ENCODE measurements at places on chromosomes 11 and 22. TPM values are rescaled to one million over a fixed set of nuclear protein-coding genes. Genes with fewer than 3 reads are reported as not detected.

DNA sequence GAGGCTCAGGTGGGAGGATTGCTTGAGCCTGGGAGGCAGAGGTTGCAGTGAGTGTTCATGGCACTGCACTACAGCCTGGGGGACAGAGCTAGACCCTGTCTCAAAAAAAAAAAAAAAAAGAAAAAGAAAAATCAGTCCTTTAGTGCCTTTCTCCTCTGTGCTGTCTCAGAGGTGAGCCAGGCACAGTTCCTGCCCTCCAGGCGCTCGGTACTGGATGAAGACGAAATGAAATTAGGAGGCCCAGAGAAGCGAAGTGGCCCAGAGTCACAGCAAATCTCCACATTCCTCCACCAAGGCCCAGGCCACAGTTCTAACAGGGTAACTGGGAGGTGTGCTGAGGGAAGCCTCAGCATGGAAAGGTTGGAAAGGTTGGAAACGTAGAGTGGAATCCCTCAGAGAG is 4.9 kb downstream of the PLEKHB1 start:
- no peak for DNase-seq

DNA sequence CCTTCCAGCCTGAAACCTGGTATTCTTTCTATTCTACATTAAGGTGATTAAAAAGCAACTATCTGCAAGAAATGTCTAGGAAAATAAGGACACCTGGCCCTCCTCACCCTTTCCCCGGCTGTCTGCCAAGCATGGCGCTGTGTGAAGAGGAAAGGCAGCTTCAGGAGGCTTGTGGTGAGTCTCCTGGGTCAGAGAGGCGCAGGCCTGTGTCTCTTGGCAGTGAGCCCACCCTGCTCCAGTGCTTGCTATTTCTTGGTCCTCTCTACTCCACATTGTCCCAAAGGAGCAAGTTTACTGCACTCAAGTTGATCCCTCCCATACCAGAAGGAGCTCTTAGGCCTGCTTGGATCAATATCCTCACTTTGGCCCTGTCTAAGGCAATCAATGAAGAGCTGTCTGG is 520.7 kb upstream of the B3GAT1 start:
- no peak for DNase-seq

- DNase-seq = no peak
Observed at GRCh38 chr22:31605851-31606585, 56.0 kb downstream of the PISD start.

GRCh38 chr11:12884751-12885318 is 124.3 kb upstream of the RASSF10 start:
- DNase-seq = no peak

- DNase-seq = no peak
Observed at GRCh38 chr11:1930462-1930830, 10.9 kb downstream of the TNNT3 start.

DNA sequence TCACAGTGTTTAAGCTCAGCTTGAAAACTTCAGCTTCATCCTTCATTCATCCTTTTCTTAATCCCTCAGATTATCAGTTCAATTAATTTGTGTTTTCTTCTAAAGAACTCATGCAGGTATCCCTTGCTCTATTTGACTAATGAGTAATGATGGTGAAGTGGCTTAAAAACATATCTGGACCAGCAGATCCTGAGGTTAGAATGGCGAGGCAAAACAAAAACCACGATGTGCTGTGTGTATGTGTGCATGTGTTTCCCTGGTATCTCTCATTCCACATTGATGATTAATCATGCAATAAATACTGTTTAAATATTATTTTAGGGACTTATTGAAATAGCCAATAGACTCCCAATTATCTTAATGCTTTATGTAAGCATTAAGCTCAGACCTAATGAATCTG is 437.0 kb downstream of the DYNC2H1 start:
- DNase-seq = no peak

DNA sequence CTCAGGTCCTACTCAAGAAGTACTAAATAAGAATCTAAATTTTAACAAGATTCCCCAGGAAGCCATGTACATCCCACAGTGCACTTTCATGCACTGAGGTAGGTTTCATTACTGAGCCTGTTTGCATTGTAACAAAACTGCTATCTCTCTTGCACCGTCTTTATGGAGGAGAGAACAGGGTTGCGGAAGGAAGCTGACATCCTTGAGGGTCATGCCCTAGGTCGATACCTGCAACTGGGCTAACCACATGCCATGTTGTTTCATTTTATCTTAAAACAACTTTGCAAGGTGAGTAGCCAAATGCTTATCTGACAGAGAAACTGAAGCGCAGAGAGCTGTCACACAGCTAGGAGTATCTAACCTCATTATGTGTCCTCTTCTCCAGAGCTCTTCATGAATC is 656.3 kb upstream of the TENM4 start:
- DNase-seq = no peak

DNA sequence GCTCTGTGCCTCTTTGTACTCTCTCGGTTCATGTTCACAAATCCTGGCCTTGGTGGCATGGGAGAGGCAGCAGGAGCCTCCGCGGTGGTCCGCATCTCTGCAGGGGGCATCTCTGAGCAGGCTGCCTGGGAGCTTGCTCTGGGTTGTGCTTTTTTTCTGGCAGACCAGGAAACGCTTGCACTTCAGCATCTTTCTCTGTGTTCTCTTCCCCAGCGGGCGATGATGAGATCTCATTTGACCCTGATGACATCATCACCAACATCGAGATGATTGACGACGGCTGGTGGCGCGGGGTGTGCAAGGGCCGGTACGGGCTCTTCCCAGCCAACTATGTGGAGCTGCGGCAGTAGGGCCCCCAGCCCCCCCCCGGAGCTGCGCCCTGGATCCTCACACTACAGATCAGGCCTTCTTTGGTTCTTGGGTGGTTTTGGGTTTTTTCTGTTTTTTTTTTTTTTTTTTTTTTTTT is 36.5 kb downstream of the CTTN start:
- DNase-seq = no peak

DNA sequence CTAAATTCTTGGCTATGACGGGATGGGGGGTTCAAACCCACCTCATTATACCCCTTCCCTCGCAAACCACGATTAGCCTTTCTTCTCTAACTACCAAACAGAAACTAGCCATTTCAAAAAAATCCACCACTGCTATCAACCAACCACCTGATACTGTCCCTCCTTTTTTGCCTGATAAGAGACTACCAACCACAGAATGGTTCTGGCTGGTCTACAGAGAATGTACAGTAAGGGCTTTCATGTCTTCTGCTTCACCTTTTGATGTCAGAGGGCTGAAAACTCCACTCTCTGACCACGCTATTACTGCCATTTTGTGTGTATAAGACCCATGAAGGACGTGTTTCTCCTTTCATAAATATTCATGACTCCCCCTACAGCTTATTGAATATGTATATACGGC is 19.1 kb downstream of the RIC3 start:
- DNase-seq = no peak

DNA sequence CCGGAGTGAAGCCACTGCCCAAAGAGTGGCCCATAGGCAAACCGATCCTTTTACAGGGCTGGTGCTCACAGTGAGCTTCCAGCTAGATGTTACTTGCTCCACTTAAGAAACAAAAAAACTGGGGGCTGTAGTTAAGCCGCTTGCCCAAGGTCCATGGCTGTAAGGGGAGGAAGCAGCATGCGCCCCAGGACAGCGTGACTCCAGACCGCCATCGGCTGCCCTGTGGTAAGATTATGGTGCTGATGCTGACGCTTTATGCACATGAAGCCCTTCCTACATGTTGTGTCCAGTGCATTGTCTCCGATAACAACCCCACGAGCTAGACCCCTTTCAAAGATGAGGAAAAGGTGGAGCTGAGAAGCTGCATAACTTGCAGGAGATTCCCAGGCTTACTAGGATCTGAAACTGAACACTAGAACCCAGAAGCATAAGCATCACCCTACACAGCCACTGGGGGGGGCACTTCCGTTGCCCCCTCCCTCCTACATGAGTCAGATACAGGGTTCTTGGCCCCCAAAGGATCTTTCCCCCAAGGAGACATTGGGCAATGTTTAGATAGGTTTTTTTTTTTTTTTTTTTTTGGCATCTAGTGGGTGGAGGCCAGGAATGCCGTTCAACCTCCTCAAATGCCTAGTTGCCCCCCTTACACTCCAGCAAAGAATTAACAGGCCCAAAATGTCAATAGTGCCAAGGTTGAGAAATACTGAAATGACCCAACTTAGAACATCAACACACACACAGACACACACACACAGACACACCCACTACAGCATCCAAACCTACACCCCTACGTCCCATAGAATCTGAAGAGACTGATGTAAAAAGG is 53.9 kb downstream of the MN1 start:
- no peak for DNase-seq

- peak; percentile 50 for DNase-seq
Observed at GRCh38 chr11:9004183-9004926, 554 bp upstream of the NRIP3 start.

DNA sequence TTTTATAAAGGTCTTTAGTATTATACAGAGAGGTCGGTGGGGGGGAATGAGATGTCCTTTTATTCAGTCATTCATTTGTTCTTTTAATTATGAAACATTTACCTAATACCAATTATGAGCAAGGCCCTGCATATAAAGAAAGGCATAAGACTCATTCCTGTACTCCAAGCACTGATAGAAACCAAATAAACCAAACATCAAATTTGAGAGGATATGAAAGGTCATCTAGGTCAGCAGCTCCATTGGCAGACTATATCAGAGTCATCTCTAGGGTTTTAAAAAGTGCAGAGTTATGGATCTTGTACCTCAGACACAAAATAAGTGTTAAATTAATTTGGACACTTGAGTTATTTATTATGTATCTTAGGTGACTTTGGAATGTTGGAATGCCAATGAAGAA is 71.5 kb downstream of the CASP12 start:
- DNase-seq = no peak

DNA sequence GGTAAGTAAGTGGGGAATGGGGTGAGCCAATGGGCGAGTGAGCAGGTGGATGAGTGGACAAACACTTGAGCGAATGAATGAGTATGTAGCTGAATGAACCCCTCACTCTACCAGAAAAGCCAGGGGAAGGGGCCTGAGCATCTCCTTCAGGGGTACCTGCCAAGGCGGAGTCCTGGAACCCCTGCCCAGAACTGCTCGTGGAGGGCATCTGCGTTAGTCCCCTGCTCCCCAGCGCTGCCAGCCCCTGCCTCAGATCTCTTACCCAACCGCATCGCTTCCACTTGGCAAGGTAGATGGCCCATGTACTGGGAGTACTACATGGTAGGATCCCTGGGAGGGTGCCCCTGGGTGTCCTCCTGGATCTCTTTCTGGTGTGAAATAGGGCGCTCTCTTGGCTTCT is 7.4 kb upstream of the ANO1 start:
- DNase-seq = no peak

The TMEM225 gene
- not detected for total RNA-seq

The MICAL3 gene
- total RNA-seq = 89.8 TPM

The MIAT gene
- 0.34 TPM for total RNA-seq

The NUP98 gene
- 77.6 TPM for total RNA-seq

The NOX4 gene
- total RNA-seq = 2.2 TPM

The RAG1 gene
- total RNA-seq = 0.82 TPM
